ENCODE measurements at places on chromosomes 1 and 21.

DNA sequence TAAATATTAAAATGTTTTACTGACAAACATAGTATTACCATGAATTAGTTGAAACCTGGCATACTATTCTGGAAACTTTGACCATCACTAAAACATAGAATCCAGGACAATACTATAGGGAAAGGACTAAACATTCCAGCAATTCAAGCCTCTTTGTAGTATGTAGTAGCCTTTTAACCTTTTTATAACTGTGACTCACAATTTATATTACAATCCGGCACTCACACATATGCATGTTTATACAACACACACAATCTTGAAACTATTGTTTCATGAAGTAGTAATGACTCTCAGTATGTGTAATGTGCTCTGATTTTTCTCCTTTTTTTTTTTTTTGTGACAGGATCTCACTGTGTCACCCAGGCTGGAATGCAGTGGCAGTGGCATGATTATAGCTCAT, 64.3 kb downstream of the ANKRD13C start:
- DNase-seq: no peak
- no peaks in the 10 kb centered on the region for H3K27me3 ChIP-seq
- H3K4me1 ChIP-seq: no peaks in the 10 kb centered on the region
- H3K4me3 ChIP-seq: no peak overlapping the region
- peaks cover 6% of the 10 kb centered on the region for H3K36me3 ChIP-seq

DNA sequence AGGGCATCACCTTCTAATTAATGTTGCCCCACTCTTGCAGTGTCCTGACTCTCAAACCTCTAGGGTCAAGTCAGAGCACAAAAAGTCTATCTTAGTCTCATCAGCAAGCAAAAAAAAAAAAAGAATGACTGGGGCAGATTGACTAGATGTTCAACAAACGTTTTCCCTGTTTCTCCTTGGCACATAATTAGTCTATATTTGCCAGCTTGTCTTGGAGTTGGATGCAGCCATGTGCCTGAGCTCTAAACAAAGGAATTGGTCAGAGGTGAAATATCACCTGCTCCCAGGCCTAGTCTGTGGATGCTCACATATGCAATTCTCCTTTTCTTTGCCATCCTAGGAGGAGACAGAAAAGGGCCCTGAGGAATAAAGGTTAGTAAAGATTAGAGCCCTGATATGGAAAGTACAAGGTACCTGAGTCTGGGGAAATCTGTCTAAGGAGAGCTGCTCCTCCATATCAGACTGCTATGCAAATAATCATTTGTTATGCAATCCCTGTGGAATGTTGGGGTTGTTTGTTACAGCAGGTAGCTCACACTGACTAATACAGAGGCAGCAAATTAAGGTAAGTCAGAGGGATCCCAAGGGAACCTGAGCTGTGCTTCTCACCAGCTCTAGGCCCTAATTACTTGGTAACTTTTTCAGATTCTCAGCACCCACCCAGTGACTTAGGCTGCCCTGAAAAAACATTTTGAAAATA, 130.8 kb downstream of the BRINP2 start:
- no peaks in the 10 kb centered on the region for H3K27me3 ChIP-seq
- H3K4me3 ChIP-seq: no peak overlapping the region
- no peaks in the 10 kb centered on the region for H3K4me1 ChIP-seq
- H3K27ac ChIP-seq: no peak overlapping the region
- no peak for DNase-seq
- H3K36me3 ChIP-seq: no peaks in the 10 kb centered on the region

DNA sequence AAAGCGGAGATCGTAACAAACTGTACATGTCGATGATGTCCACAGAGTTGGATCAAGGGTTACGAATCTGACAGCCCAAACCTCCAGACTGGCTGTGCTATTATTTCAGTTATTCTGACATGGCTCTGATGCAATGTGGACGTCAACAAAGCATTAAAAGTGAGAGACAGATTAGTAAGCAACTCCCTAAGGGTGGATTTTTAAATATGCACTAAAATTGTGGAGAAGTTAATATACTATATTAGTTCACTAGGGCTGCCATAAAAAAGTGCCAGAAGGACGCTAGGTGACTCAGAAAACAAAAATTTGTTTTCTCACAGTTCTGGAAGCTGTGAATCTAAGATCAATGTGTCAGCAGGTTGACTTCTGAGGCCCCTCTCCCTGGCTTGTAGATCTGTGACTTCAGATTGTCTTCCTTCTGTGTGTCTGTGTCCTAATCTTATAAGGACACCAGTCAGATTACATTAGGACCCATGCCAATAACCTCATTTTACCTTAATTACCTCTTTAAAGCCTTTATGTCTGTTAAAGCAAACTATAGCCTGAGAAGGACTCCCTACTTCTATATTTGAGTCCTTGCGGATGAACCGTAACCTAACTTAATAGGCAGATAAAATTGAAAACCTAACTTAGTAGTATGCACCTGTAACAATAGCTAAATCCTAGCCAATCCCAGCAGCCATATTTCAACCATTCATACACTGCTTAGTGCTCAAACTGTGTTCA, 66.0 kb upstream of the BACH1 start:
- DNase-seq: no peak
- H3K27me3 ChIP-seq: peaks cover 3% of the 10 kb centered on the region

GRCh38 chr1:242788771-242789170, 264.3 kb upstream of the PLD5 start:
- H3K27me3 ChIP-seq: no peaks in the 10 kb centered on the region
- no peak overlapping the region for H3K4me3 ChIP-seq
- H3K36me3 ChIP-seq: no peaks in the 10 kb centered on the region
- no peak overlapping the region for H3K27ac ChIP-seq

Data from HepG2 (cell line).